Motor neuron (in vitro differentiated cells): ENCODE measurements at places on chromosomes 4 and X. TPM values are rescaled to one million over a fixed set of nuclear protein-coding genes. Genes with fewer than 3 reads are reported as not detected.

- no peak for ATAC-seq
These were observed 87.3 kb downstream of the PRSS12 start for GRCh38 chr4:118265312-118266144.

- ATAC-seq = peak; percentile 18
These were observed 1.2 kb downstream of the TMSB4X start for GRCh38 chrX:12975991-12976558.

DNA sequence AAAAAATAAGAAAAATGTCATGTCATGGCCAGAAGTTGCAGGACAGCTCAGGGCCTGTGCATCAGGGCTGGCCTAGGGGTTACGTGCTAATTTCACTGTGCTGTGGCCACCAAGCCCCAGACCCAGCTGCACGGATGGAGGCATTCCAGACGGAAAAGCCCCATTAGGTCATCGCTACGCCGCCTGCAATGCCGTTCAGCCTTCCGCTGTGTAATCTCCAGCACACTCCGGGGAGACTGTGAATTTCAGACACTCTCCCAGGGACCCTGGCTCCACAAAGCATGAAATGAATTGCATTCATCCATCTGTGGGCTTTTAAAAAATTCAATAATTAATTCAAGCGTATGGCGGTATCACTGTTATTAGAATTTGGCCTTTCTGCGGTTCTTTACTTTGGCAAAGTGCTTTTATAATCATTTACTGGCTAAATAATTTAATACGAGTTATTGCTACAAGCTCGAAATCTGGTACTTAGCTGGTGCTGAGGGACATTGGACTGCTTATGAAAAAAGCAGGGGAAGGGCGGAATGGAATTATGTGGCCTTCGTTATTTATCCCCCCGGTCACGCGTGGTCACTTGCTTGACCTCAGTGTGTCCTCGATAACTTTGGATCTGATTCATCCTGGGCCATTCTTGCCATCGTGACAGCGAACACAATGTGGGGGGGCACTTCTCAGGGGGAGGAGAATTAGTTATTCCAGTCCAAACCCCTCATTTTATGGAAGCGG is 9.0 kb upstream of the NSG1 start:
- peak; percentile 99 for ATAC-seq

GRCh38 chr4:26022346-26023202 is 108.6 kb downstream of the SMIM20 start:
- peak; percentile 75 for ATAC-seq

Gene PHOX2B
- total RNA-seq = 0.73 TPM in 1 of 2 replicates, not detected in the other

DNA sequence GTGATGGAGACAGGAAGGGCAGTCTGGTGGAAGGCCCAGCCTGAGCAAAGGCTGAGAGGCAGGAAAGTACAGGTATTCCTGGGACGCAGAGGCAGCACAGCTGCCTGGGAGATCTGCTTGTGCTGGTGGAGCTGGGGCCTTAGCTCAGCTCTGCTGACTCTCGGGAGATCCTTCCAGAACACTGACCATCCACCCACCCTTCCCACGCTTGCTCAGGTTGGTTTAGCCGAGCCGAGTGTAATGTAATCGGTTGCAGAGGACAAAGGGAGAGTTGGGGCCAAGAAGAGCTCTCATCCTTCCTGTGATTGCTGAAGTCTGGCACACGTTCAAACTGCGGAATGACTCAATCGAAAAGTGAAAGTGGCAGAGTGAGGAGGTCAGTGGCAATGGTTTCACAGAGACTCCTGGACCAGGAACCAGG is 43.1 kb upstream of the GPR78 start:
- peak; percentile 81 for ATAC-seq

Gene IL9R
- 0.45 TPM in 1 of 2 replicates, not detected in the other for total RNA-seq

Gene TMSB15B
- 12.6 and 16.8 TPM in 2 replicates for total RNA-seq

- ATAC-seq = no peak
These were observed 4.0 kb downstream of the GPR50 start for GRCh38 chrX:151180400-151180799.

GRCh38 chrX:134669378-134670098 is 11.3 kb upstream of the PLAC1 start:
- peak; percentile 83 for ATAC-seq

DNA sequence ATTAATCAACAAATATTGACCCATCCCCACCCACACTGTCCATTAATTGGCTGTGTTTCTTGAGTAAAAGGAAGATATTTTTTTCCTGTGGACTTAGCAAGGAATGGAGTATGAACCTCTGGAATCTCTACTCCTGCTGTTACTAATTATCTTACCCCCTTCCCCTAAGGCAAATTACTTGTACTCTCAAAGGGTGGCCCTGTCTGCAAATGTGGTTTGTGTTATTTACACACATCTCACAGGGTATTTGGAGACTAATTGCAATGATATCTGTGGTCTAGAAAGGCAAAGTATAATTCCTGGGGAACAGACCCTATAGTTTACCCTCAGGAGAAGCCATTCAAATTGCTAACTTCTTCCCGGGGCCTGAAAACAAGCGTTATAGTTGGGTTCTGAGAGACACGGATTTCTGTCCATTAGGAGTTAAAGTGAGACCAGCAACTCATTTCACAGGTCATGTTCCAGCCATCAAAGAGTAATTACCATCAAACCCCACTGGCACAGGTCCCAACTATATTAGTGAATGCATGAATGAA is 133.0 kb upstream of the RASGEF1B start:
- no peak for ATAC-seq

- ATAC-seq = no peak
These were observed 92.8 kb upstream of the RAPGEF2 start for GRCh38 chr4:159010100-159010499.

- ATAC-seq = no peak
These were observed 102.1 kb upstream of the FAM9B start for GRCh38 chrX:9135901-9136510.

GRCh38 chr4:147039976-147040575 is 94.4 kb upstream of the TTC29 start:
- ATAC-seq = no peak

Gene MAPK10
- total RNA-seq = 2.3 and 4.0 TPM in 2 replicates

DNA sequence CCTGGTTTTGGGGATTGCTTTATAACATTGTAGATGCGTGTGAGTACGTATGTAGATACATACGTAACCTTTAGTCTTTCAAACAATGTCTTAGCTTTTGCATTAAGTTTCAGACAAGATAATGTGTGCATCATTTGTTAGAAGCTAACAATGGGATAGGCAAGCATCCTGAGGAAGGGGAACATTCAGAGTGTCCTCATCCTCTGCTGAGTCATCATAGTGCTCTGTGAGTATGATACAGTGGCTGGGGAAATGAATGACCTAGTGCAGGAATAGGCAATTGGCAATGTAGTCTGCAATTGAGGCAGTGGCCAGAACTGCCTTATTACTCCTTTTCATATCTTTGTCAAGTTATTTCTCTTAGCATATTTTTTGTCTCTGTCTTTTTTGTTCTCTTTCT is 7.3 kb downstream of the NAP1L5 start:
- ATAC-seq = peak; percentile 41

GRCh38 chrX:24480400-24480865 is 15.3 kb downstream of the PDK3 start:
- ATAC-seq = no peak

DNA sequence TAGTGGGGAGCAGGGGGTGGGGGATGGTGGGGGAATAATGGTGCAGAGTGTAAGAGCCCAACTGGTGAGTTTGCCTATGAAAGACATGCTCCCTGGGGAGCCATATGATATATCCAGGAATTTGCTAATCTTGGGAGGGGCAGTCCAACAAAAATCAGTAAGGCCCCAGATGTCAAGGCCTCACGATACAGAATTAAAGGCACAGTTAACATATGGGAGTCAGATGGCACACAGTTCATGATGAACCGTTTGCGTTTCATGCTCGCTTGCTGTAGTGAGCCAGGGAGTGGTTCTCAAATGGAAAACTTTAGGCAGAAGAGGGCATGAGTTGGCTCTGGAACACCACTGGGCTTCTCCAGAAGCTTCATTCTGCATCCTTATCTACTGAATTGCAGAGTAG is 33.9 kb upstream of the VCX2 start:
- peak; percentile 90 for ATAC-seq

Gene TRMT44
- total RNA-seq = 7.9 and 9.3 TPM in 2 replicates

DNA sequence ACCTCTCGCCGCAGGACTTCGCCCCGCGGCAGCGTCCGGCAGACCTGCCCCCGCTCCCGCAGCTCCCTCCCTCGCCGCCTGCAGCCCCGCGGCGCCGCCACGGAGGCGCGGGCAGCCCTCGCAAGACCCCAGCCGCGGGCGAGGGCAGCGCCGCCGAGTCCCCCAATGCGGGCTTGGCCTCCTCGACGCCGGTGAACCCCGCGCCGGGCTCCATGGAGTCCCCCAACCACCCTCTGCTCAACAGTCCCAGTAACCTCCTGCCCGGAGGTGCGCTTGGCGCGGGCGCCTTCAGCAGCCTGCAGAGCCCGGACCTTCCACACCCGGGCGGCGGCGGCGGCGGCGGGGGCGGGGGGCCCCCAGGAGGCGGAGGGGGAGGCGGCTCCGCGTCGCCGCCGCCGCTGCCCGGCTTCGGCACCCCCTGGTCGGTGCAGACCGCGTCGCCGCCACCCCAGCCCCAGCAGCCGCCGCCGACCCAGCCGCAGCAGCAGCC is 1.2 kb downstream of the CPEB2 start:
- ATAC-seq = peak; percentile 5

DNA sequence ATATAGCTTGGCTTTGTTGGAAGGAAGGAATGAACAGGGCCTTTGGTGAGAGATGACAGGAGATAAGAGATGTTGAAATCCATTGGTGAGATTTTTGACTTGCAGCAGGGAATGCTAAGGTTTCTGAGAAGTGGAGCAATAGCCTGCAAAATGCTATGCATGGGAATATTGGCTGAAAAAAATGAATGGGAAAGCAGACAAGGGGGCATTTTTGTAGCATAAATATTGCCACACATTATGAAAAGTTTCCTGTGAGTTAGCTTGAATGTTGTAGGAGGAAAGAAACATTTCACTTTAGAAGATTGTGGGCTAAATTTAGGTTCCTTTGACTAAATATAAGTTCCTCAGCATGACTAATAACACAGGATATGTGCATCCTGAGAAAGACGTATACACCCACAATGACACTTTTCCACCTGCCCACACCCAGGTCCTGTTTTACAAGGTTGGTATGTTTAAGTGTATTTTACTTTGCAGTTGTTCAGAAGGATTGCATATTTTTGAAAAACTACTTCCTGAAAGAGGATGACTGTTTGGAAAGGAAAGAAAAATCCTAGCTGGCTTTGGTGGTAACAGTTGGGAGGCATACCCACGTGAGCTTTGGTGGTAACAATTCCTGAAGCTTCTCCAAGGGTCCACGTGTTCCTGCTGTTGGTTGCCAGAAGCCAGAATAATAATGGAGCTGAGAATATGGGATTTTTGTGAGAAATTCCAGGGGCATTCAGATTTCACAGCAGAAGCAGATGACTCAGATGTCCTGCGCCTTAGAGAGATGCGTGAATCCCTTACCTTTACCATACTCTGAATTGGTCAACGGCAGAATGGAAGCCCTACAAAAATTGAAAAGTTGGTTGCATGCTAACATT is 28.5 kb downstream of the PHEX start:
- ATAC-seq = peak; percentile 94

DNA sequence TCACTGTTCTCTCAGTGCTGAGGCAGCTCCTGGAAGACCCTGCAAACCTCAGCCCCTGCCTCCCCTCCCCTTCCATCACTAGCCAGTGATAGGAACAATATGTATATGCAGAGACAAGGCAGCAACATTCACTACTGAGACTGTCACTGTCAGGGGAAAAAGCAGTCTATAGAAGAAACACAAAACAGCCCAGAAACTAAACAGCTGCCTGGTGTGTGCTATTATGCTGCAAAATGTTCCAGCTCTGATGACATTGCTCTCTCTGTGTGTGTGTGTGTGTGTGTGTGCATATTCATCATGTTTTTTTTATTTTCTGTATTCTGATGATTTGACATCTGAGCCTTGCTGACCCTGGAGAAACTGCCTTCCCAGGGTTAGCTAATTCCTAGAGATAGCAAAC is 147.2 kb downstream of the SPATA18 start:
- peak; percentile 52 for ATAC-seq

DNA sequence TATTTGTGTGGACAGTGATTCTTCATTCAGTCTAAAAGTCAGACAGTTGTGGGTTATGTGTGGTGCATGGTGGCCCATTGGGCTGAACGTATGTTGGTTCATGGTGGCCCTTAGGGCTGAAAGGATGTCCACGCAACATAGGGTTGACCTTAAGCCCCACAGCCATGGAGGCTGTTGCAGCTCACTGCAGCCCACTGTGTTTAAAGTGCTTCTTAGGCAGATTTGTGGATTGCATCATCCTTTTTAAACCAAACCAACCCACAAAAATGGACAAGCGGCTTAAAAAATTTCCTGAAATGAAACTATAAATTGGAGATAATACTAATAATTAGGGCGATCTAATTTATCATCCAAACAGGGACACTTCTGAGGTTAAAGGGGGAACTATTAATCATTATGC is 219.0 kb upstream of the GATB start:
- no peak for ATAC-seq

DNA sequence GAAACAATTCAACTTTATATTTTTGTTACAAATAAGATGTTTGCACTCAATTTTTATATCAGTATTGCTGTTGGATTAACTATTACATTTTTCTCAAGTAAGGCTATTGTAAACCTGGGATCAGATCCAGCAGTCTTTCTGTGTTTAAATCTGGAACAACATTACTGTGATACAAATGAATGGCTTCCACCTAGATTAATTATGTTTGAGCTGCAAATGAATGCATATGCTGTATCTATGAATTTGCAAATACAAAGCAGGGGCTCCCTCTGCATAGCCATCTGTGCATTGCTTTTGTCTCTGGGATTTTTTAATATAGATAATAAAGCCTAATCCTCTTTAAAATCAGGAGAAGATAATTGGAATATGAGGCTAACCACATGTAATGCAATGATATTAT is 69.8 kb upstream of the NEIL3 start:
- peak; percentile 95 for ATAC-seq
